ENCODE measurements at places on chromosomes 3 and 15. TPM values are rescaled to one million over a fixed set of nuclear protein-coding genes. Genes with fewer than 3 reads are reported as not detected.

The CPN2 gene
- total RNA-seq: not detected

The ACKR4 gene
- total RNA-seq: not detected

GRCh38 chr3:72375237-72376076, 472.8 kb downstream of the SHQ1 start:
- DNase-seq: no peak

The MESP2 gene
- 0.41 TPM for total RNA-seq

The ITIH4 gene
- total RNA-seq: 3.6 TPM

DNA sequence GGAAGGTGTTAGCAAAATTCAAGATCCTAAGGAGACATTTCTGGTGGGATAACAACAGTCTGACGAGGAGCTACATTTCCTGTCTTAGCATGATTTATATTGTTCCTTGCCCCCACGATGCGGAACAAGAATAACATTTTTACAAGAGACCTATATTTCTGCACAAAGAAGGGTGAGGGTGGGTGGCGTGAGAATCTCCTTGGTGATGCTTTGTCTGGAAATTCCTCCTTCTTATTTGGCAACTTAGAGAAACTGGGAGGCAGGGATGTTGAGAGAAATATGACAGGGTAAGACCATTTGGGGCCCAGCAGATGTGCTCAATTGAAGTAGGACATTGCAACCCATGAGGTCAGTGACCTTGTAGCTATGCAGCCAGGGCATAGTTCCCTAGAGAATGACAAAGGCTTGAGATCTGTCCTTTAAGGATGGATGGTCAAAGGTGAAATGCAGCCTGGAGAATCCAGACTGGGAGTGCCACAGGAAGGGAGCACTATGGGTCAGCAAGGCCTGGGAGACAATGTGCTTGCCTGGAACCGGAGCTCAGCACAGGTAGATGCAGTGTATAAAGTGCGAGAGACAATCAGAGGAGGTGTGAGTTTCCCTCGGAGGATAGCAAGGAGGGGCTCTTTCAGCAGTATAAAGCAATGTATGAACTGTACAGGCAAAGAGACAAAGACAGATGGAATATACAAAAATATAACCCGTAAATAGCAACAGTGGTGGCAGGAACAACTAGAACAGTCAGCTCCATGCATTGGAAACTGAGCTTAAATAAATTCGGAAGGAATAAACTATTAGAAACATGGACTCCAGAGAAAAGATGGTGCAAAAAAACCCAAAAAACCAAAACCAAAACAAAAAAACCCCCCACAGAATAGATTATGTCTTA, 317.6 kb upstream of the TBL1XR1 start:
- no peak for DNase-seq

The MAP1A gene
- total RNA-seq: 1.9 TPM

- DNase-seq: no peak
Observed at GRCh38 chr3:71579935-71580406, 3.6 kb downstream of the FOXP1 start.

The SKOR1 gene
- total RNA-seq: 0.09 TPM

The LTK gene
- total RNA-seq: 0.25 TPM

- no peak for DNase-seq
Observed at GRCh38 chr3:183701744-183702143, 4.1 kb downstream of the YEATS2 start.

DNA sequence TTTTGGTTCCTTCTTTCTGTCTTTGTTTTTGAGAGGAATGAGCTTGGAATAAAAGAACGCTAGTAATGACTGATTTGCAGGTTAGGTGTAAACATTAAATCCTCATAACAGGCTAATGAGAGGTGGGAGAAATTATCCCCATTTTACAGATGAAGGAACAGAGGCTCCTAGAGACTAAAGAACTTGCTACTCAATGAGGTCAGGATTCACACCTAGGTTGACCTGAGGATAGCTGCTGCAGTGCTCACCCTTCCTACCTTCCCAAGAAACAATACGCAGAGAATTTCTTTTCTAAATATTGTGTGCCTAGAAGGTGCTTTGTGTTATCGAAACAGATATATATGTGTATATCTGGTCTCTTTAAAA, 106.3 kb downstream of the IGF1R start:
- DNase-seq: no peak

The A4GNT gene
- not detected for total RNA-seq

The CNTN6 gene
- not detected for total RNA-seq

DNA sequence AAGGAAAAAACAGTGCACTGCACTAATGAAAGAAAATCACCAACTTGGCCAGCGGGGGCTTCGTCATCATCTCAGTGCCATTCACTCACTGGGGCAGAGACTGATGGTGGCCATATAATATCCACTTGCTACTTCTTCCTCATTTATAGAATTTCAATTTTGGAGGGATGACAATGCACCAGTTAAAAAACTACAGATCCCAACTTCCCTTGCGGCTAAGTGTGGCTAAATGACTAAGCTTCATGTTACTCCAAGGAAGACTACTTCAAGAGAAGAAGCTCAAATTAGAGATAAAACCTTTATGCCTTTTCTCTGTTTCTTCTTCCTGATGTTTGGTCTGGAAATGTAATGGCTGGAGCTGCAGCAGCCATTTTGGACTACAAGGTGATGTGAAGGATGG, 38.8 kb downstream of the NGLY1 start:
- no peak for DNase-seq

DNA sequence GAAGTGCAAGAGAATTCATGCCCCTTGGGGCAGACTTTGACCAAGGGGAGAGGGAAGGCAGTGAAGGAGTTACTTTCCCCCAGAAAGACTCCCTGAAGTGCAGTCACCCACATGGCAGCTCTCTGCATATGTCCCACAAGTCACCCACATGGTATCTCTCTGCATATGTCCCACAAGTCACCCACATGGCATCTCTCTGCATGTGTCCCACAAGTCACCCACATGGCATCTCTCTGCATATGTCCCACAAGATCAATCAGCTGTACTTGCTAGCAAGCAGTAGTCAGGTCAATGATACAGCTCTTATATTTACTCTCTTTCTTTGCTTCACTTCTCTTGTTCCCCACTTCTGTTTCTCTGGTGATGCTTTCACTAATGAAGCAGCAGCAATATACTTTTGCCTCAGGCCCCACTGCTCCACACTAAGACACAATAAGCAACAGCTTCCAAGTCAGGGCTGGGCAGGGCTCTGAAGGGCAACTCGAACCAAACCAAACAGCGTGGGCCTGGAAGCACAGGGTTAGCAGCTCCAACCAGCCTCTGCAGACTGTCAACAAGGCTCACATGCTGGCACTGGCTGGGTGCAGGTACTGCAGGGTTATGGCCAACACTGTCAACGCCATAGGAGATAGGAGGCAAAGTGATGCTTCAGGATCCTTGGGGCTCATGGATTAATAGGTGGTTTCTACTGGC, 46.7 kb downstream of the THBS1 start:
- DNase-seq: no peak

All from activated T-helper 2 cell treated with anti-CD3 and anti-CD28 coated beads, Interferon-gamma antibody, Interleukin-2, Interleukin-4, amounts not matched to agents 10 μg/mL and 5 μg/mL and 100 μg/mL, durations not matched to agents 14 hours and 24 hours and 36 hours (primary cell).